ENCODE measurements at places on chromosomes 7 and 10.

GRCh38 chr10:22712956-22713852 is 1.2 kb downstream of the PIP4K2A start:
- peak; percentile 22 for DNase-seq

GRCh38 chr10:72511459-72511858 is 114.4 kb downstream of the MICU1 start:
- DNase-seq, result no peak

DNA sequence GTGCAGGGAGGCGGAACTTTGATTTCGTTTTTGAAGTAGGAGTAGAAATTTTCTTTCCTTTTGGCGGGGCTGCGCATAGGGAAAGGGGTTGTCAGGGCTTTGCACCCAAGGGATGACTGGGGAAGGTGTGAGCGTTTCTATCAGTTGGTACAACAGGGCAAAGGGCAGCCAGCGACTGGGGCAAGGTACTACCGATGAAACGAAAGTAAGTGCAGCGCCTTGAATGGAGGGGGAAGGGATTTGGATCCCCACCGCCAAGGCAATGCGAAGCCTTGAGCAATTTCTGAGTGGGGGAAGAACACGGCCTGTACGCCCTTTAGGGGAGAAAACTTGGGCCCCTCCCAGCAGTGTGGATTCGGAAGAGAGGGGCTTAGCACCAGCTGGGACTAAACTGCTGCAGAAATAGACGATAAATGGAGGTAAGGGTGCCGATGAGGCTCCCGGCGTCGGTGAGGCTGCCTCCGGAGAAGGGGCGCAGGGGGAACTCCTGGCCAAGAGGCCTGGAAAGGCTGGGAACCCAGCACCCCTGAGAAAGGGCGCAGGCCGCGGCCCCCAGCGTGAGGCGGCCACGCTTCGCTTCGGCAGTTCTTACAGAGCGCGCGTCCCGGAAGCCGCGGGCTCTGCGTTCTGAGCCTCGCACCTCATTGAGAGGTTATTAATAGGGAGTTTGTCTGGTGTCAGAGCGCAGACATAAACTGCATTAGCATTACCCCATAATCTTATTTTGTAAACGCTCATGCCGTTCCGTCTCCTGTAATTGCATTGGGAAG is 10.0 kb upstream of the TLX1 start:
- peak; percentile 42 for DNase-seq

GRCh38 chr10:95273393-95274312 is 17.1 kb downstream of the PDLIM1 start:
- DNase-seq, result no peak

Data from activated CD4-positive, alpha-beta T cell treated with anti-CD3 and anti-CD28 coated beads, Interleukin-2, amount 50 U/mL, for 4 hours (primary cell).